ENCODE measurements at places on chromosomes 16 and 17.

- no peak overlapping the region for H3K4me3 ChIP-seq
- peaks cover 45% of the 10 kb centered on the region for H3K4me1 ChIP-seq
- H3K27me3 ChIP-seq = no peaks in the 10 kb centered on the region
- H3K36me3 ChIP-seq = peaks cover 84% of the 10 kb centered on the region
- DNase-seq = no peak
Observed at GRCh38 chr17:81066072-81066471, 31.1 kb downstream of the BAIAP2 start.

- no peak for DNase-seq
- H3K36me3 ChIP-seq = peaks cover 4% of the 10 kb centered on the region
- H3K27ac ChIP-seq = no peak overlapping the region
- peaks cover 9% of the 10 kb centered on the region for H3K4me1 ChIP-seq
- H3K4me3 ChIP-seq = no peak overlapping the region
- H3K27me3 ChIP-seq = peaks cover 25% of the 10 kb centered on the region
Observed at GRCh38 chr16:85686912-85687591, 1.7 kb downstream of the GINS2 start.

GRCh38 chr17:83086199-83086880 is 6.9 kb downstream of the METRNL start:
- peak overlapping the region; percentile 86 for H3K27ac ChIP-seq
- H3K36me3 ChIP-seq = peaks cover 57% of the 10 kb centered on the region
- no peak for DNase-seq
- peak overlapping the region; percentile 73 for H3K4me3 ChIP-seq

DNA sequence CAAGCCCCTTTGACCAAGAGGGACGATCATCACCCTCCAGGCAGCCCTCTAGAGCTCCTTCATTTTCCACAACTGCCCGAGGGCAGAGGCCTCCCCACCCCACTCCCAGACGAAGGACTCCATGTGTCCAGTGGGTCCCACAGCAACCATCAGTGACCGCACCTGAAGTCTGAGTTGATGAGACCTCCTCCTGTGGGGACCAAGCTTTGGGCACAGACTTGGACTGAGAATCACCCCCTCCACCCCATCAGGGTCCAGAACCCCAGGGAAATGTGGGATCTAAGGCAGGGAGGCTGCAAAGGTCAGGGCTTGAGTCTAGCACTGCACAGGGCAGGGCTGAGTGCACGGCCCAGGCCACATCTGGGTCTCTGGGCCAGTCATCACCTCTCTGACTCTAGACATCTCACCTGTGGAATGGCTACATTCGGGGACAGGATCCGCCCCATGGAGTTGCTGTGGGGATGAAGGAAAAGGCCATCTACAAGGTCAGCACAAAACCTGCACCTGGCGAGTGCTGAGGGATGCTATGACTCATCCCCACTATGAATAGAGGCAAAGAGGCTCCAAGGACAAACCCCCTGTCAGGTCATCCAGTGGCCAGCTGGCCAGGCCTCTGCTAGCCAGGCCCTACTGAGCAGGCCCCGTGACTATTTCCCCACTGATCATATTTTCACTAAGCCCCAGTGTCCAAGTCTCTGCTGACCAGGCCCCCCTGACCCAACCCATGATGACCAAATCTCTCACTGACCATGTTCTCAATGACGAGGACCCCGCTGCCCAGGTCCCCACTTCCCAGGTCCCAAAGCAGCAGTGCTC is 38.4 kb downstream of the TNFRSF13B start:
- H3K4me1 ChIP-seq = peaks cover 3% of the 10 kb centered on the region
- no peak for DNase-seq
- H3K4me3 ChIP-seq = no peak overlapping the region
- no peaks in the 10 kb centered on the region for H3K36me3 ChIP-seq
- no peak overlapping the region for H3K27ac ChIP-seq
- H3K27me3 ChIP-seq = peaks cover 61% of the 10 kb centered on the region

DNA sequence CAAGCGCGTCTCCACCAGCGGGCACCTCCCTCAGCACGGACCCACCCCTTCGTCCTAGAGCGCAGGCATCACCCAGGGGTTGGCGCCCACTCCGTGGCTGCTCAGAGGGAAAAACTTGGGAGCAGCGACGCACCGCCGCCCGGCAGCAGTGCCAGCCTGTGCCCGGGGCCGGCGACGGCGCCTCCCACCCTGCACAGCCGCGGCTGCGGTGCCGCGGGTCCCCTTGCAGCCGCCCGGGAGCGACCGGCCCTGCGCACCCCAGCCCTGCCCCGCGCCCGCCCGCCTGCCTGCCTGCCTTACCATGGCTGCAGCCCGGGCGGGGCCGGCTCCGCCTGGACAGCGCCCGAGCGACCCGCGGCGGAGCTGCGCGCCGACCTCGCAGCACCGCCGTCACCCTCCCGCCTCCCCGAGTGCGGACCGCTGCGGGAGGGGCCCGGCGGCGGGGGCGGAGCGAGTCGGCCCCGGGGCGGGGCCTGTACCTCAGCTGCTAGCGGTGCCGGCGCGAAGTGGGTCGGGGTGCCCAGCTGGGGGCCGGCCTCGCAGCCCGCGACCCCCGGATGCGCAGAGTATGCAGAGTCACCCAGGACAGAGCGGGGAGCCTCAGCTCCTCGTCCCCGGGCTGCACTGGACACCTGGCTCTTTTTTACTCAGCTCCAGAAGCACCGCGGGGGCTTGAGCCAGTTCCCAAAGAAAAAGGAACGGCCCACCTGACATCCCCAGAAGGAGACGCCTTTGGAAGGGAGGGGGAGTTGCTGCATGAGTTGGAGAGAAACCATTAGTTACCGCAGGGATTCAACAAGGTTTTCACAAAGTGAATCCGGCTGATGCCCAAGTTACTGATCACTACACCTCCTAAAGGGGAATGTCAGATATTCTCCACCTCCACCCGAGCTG is 17.5 kb upstream of the MTMR4 start:
- H3K27ac ChIP-seq = no peak overlapping the region
- H3K4me1 ChIP-seq = peaks cover 13% of the 10 kb centered on the region
- DNase-seq = peak; percentile 54
- peaks cover 59% of the 10 kb centered on the region for H3K27me3 ChIP-seq
- H3K4me3 ChIP-seq = peak overlapping the region; percentile 52
